HEK293T (cell line): ENCODE measurements at places on chromosomes 13 and 19.

- DNase-seq: no peak
Measured at GRCh38 chr19:21622920-21623319, 117.5 kb downstream of the ZNF429 start.

DNA sequence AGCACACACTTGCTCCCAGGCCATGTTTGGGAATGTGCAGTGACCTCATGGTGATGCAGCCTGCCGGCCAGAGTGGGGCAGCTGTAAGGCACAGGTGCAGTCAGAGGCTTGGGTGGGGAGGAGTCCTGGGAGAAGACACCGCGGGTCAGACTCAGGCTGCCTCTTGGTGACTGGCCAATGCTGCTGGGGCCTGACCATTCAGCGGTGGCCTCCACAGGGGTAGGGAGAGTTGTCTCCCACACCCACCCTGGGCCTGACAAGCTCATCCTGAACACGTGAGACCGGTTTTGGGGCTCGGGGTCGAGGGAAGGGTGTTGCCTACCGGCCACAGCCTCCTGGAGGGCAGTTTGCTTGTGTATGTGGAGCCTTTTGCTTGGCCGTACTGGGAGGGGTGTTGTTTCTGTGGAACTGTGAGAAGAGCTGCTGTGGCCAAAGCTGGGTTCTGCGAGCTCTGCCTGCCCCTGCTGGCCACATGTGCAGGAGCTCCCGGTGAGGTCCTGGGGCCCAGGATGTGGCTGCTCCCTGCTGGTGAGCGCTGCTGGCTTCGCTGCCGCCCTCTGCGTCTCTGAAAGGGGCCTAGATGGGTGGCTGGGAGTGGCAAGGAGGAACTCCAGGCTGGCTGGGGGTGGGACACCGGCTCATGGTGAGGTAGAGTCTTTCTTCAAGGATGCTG lies 22.1 kb downstream of the UPF1 start:
- no peak for DNase-seq

GRCh38 chr19:14377883-14378328 lies 3.3 kb upstream of the ADGRE5 start:
- no peak for DNase-seq

DNA sequence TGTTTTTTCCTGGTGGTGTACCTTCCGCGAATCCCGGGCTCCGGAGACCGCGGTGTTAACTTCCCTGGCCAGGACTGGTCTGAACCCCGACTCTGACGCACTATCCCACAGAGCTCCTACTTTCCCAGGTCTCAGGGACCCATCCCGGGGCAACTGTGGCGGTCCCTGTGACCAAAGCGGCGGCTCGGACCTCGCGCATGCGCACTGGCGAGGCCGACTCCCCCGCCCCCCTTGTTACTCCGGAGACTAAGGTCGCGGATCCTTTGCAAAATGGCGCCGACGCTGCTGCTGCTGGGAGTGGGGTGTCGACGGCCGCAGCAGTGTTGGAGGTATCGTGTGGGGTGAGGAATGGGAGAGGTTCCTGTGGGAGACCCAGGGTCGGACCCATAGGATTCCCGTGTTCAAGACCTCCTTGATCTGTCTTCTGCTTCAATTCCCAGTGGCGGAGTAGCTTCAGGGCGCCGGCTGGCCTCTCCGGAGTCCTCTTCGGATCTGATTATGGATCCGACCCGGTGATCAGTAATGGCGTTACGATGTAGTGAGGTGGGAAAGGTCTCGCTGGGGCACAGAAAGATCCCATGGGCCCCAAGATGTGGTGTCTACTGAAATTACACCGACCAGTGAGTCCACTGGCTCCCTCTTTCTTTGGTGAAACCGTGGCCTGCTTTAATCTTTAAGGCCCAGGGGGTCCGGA lies 66.6 kb upstream of the ZNF527 start:
- DNase-seq: no peak

DNA sequence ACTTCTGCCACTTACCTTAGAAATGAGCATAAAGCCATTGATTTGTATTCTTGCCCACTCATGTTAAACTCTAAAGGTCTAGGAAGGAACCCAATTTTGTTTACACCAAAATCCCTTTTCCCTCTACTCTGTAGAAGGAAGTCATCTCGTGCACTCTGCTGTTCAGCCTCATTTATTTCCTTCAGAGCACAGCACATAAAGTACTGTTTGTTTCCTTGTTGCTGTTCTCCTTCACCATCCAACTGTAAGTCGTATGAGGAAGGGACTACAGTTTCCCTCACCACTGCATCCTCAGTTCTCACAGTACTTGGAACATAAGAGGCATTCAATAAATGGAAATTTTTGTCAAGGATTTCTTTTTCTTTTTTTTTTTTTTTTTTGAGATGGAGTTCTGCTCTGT lies 24.6 kb downstream of the CDADC1 start:
- no peak for DNase-seq

DNA sequence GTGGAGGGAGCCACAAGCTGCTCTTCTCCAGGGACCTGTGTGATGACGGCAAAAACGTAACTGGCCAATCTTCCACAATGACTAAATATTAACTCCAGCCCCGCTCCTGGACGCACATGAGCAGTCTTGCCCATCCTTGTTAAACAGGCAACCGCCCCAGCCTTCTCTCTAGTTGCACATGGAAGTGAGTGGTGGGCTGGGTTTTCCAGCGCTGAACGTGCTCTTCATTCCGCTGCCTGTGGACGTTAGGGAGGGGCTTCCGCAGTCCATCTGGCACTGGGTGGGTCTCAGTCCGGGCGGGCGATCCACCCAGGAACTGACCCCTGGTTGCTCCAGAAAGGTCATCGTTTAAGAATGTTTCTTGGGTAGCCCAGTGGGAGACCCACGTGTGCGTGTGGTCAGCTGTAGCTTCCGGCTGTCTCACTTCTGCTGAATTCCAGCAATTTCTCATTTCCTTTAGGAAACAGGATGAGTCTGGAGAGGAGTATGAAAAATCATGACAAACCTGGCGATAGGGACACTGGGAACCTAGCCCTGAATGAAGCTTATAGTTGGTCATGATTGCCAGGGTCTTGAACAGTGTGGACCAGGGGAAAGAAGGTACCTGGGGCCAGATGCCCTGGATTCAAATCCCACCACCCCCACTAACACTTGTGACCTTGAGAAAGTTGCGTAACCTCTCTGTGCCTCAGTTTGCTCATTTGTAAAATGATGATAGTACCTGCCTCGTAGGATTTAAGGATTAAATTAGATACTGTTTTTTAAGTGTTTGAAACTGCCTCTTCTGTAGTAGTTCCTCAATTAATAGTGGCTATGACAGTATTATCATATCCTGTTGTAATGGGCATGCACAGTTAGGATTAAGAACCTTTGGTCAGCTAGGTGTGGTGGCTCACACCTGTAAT lies 92.6 kb downstream of the SIPA1L3 start:
- no peak for DNase-seq

DNA sequence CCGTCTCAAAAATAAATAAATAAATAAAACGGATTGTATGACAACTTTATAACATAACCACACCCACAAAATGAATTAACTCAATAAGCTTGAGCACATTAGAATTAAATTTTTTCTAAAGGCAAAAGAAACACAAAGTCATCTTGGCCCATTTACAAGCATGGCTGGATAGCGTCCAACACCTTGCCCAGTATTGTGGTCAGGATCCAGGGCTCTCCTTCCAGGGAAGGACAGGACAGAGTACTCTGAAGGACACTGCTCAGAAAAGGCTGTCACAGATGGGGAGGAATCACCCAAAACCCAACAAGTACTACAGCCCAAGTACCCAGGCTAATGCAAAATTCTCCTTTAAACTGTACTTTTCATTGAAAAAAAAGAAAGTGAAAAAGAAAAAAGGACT lies 27.1 kb downstream of the SUGP2 start:
- DNase-seq: no peak

DNA sequence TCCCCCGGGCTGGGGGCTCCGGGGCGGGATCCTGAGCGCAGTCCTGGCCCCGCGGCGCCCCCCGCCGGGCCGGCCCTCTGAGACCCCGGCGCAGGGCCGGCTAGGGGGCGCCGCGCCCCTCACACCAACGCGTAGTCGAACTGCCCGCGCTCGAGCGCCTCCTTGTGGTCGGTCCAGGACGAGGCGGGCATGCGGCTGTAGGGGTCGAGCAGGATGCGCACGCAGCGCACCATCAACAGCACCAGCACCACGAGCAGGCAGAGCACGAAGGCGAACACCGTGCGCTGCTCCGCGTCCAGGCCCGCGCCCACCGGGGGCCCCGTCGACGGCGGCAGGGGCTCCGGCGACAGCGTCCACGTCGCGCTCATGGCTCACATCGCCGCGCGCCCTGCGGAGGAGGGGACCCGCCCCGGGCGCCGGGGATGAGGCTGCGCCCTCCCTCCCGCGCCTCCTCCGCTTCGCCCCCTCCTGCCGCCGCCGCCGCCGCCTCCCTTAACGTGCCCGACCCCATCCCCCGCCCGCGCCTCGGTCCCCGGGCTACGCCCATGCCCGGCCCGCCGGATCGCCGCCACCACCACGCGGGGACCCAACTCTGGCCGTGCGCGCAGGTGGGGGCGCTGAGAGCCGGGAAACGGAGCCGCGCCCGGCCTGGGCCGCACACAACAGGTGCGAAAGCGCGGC lies 624 bp downstream of the CTXN1 start:
- peak; percentile 85 for DNase-seq

DNA sequence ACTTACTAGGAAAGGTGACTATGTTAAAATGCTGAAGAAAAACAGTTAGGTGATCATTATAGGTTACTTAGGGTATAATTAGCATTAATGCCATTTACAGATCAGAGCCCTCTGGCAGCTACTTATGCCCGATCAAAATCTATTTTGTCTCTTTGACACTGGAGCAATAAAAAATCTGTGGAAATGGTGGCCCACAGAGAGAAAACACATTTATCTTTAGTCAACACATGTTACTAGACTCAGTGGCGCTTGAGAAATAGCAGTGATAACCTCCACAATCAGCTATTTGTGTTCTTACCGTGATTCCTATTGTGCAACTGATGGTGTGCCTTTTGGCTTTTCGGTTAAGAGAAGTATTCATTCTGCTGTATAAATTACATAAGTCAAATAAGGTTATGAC lies 1519.6 kb downstream of the PCDH9 start:
- no peak for DNase-seq

- no peak for DNase-seq
Measured at GRCh38 chr19:35666251-35666913, at the start of gene UPK1A. TSS of gene UPK1A (plus strand) at chr19:35666517. CDS start at chr19:35666813, 296 bp downstream.

DNA sequence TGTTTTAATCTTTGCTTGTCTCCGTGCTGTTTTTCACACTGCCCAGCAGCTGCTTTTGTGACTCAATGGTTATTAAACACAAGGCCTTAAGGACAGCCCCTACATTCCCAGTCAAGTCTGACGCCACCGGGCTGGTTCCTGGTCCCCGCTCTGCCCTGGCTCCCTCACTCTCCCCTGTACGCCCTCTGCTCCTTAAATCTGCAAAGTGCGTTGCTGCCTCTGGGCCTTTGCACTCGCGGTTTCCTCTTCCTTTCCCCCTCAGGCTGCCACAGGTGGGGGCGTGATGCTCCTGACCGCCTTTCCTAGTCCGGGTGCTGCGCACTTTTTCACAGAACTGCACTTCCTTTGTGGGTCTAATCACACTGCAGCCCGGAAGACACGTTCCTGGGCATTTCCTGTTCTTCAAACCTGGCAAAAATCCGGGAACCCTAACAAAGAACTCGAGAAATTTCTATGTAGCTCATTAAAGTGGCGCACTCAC lies 25.6 kb downstream of the NOSIP start:
- no peak for DNase-seq

DNA sequence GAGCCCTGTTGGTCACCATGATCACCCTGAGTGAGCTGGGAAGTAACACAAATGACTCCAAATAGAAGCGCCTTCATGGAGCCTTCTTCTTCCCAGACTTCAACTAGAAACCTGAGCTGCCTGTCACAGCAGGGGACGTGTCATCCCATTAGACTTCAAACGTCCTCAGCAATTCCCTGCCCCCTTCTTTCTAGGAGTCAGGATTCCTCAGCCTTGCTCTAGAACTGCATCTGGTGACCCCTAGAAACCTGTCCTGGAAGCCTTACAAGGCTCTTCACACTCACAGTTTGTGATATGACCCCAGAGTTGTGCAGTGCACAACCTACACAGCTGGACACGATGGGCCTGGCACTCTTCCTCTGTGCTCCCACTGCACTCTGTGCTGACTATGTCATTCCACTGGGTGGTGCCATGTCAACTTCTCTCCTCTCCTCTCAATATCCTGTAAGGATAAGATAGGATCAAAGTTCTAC lies 23.6 kb upstream of the TTYH1 start:
- DNase-seq: no peak

- no peak for DNase-seq
Measured at GRCh38 chr13:50126993-50127725, 111.9 kb downstream of the KCNRG start.

GRCh38 chr13:48505597-48506091 lies 27.2 kb downstream of the RCBTB2 start:
- no peak for DNase-seq

- no peak for DNase-seq
Measured at GRCh38 chr19:49888510-49888824, 8.2 kb downstream of the IL4I1 start.

- DNase-seq: no peak
Measured at GRCh38 chr19:58385891-58386575, 1.0 kb upstream of the RPS5 start.

- no peak for DNase-seq
Measured at GRCh38 chr19:30320916-30321315, 51.3 kb upstream of the ZNF536 start.

DNA sequence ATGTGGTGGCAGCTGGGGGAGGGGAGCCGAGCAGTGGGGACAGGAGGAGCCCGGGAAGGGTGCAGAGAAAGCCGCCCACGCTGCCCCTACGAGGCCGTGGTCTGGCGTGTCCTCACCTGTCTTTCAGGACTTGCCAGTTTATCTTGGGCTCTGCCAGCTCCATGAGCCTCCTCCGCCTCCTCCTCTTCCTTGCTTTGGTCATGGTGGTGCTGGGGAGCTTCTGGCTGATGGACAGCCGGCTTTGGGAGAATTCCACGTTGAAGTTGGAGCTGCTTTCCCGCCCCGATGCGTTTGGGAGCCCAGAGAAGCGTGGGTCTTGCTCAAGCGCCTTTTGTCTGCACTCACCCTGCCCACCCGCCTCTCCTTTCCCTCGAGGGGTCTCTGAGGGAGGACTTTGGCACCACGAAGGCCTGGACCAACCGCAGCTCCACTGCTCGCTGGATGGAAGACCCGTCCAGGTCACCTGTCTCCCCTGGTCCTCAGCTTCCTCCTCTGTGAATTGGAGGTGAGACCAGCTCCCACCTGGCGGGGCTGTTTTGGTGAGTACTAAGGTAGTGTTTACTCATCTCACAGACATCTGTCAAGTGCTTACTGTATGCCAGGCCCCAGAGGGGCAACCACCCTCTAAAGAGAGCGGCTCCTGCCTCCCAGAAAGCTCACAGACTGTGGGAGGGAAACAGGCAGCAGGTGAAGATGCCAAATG lies 29.7 kb upstream of the MIER2 start:
- DNase-seq: no peak

GRCh38 chr13:93805736-93806135 lies 579.1 kb downstream of the GPC6 start:
- DNase-seq: no peak

DNA sequence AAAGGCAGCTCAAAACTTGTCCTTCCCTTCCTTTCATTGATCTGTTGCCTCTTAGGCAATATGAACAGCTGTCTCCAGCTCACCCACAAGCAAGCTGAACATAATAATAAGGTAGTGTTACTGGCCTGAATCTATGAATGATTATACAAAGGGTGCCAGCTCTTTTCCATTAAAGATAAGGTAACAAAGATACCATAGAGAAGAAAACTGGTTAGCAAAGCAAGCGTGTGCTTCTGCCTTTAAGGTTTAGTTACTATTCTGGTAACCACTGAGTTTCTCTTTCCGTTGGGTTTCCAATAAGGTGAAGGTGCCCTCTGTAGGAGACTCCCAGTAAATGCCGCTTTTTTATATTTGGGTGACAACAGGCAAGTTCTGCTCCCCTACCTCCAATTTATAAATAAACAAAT lies 12.1 kb upstream of the DACH1 start:
- DNase-seq: peak; percentile 69

GRCh38 chr19:13459351-13459750 lies 46.9 kb downstream of the CACNA1A start:
- DNase-seq: no peak
